GOT3 (cell line): ENCODE measurements at places on chromosomes 7 and 10.

- DNase-seq: no peak
These were observed 189.9 kb upstream of the ADO start for GRCh38 chr10:62614389-62615157.

- DNase-seq: no peak
These were observed 609.9 kb downstream of the DNAJB9 start for GRCh38 chr7:109179601-109180000.

DNA sequence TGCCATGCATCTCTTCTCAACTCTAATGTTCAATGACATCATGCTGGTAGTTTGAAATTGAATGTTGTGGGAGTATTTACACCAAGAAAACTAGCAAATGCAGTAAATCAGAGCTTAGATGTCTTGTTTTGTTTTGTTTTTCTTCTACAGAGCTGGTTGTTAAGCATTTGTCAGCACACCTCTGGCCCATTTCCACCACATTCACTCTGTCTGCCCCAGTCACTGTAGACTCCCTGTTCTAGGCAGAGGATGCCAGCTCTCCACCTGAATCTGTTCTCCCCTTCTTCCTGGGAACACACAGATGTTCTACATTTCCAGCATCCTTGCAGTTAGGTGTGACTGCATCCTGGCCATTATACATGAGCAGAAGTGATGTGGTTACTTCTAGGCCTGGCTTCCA, 4.1 kb upstream of the ARHGAP22 start:
- no peak for DNase-seq

DNA sequence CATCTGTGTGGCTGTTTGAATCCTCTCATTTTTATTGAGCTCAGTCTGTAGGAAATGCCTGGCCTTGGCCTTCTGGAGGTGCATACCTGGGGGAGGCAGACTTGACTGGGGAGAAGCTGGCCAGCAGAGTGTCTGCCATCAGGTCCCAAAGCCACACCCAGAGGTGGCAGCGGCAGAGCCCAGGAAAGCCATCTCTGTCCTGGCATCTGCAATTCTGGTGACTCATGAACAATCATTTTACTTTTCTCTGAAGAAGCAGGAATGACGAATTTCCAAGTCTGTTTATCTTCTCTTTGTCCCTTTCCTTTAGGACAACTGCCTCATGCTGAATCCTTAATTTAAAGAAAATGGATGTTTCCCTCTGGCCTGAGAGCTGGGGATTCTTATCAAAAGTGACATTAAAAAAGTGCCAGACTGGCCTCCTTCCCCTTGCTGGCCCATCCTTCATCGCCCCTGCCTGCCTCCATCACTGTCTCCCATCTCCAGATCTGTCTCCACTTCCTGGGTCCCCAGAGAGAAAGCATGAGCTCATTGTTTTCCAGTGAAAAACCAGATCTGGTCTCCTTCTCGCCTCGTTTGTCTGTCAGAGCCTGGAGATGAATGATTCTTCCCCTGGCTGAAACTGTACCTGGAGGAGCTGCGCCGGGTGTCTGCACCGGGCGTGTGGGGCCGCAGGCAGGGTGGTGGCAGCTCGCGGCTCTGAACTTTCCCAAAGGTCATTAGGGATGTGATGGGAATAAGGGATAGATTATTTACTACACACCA, 124.5 kb downstream of the TMEM178B start:
- no peak for DNase-seq

DNA sequence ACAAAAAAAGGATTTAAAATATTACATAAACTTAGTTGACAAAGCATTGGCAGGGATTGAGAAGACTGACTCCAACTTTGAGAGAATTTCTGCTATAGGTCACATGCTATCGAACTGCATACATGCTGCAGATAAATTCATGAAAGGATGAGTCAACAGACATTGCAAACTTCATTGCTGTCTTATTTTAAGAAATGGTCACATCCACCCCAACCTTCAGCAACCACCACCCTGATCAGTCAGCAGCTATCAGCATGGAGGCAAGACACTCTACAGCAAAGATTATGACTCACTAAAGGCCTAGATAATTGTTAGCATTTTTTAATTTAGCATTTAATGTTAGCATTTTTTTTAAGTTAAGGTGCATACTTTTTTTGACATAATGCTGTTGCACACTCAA, 73.6 kb downstream of the AGK start:
- no peak for DNase-seq

- DNase-seq: no peak
These were observed 165.2 kb downstream of the PTEN start for GRCh38 chr10:88028654-88029053.

DNA sequence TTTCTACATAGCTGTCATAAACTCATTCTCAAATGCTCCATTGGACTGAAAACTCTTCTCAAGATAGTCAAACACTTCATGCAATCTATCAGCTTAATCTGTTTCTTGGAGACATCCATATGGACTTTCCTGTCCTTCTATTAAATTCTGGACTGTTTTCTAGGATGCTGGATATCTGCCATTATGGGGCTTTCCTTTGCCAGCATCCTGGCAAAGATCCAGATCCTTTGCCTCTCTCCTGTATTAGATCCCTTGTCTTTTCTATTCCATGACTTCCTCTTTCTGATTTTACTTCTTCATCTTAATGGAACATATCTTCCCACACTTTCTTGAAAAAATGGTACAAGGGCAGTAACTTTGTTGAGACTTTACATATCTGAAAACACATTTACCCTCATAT, 35.9 kb upstream of the SKAP2 start:
- DNase-seq: no peak

DNA sequence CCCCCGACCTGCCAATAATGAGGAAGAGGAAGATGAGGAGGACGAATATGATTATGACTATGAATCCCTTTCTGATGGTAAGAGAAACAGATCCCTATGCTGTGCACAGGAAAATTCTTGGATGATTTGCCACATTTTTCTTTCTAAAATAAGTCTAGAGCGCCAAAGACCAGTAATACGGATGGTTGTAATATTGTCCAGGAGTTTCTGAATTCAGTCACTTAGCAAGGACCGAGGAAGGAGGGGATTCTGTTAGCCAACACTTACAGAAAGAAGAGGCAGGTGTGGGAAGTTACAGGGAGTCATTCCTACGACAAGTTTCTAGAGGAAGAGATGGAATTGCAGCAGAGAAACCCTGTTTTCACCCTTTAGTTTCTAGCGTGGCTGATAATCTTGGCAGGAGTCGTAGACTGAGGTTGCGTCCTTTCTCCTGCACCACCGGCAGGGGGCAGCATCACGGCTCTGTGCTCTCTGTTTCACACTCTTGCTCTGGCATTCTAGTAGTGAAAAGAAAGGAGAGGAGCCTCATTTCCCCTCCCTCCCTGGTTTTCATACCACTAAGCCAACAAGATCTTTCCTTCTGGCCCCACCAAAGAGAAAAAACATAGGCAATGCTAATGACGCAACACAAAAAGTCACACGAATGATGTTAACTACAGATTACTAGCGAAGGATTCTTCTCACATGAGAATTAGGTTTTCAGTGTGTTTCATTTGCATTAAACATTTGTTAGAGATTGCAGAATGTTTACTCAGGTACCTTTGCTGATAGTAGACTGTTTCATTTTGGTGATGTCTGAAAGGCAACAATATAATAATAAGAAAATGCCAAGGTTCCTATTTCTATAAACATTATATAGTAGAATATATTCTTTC, 82.7 kb downstream of the NOC3L start:
- no peak for DNase-seq

- DNase-seq: no peak
These were observed 1.4 kb downstream of the FXYD4 start for GRCh38 chr10:43372765-43373361.

DNA sequence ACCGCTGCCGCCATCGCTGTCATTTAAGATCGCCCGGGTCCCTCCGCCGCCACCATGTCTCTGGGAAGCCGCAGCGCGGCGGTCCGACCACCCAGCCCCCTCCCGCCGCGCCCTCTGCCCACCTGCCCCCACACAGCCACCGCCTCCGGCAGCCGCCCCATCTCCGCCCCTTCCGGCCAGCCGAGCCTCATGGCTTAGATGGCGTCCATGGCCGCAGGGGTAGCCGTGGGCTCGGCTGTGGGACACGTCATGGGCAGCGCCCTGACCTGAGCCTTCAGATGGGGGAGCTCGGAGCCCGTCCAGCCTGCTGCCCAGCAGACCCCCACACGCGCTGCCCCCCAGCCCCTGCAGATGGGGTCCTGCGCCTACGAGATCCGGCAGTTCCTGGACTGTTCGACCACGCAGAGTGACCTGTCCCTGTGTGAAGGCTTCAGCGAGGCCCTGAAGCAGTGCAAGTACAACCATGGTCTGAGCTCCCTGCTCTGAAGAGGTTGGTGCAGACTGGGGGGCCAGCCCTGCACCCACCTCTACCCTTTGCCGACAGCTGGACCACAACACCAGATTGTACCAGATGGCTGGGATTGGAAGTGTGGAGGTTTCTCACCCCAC, 38.0 kb upstream of the TARP start:
- no peak for DNase-seq

DNA sequence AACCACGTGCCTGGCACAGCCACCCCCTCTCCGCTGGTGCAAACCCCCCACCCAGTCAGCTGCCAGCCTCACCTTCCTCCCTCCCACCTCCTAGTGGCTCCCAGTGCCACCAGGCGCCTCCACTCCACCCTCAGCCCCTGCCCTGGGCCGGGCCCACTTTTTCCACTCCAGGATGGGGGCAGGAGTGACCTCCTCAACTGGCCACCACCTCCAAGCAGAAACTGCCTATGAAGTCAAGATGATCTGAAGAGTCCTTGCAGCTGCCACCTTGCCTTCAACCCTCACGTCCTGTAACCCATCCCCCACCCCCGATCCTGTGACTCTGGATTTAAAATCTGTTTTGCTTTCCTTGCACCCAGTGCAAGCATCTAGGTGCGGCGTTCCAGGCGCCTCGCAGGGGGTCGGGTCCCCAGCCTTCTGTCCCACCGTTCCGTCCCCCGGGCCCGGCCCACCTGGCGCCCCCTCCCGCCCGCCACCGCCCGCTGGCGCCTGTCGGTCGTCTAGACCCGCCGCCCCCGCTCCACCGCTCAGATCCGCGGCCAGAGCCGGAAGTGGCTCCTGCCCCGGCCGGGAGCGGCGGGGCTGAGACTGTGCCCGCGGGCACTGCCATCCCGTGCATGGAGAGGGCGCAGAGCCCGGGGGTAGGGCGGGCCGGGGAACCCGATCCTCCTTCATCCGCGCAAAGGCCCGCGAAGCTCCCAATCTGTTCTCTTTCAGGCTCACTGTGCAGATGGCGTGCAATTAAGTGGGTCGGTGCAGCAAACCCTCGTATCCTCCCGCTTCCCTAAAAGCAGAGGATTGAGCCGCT, 51.2 kb upstream of the GTF2I start:
- no peak for DNase-seq

DNA sequence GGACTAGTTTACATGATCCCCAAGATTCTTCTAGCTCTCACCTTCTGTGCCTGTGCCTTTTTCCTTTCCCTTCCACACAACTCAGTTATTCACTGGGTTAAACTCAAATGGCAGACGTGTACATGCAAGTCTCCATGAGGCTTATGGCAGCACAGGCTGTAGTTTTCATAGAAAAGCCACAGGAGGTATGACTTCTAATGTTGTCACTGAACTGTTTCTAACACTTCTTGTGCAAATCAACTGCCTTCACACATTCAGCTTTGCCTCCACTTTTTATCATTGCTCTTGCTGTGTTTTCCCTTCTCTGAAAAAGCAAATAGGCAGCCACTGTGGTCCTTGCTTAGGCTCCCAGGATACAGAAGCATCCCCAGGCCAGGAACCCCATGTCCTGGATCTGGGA, 5.3 kb upstream of the GIMAP5 start:
- DNase-seq: no peak

DNA sequence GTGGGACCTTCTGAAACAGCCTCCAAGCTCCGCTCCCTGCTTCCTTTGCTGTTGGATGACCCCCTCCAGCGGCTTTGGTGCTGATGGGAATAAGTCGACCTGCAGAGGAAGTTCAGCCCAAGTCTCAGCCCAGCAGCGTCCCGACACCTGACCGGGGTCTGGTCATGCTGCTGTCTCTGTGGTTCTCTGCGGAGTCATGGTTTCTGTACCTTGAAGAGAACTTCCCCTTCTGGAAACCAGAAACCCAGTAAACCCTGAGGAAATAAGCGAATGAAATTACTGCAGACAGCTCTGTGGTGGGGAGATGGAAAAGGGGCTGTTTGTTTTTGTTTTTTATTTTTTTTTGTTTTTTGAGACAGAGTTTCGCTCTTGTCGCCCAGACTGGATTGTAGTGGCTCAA, 18.3 kb upstream of the ZNF12 start:
- DNase-seq: no peak

DNA sequence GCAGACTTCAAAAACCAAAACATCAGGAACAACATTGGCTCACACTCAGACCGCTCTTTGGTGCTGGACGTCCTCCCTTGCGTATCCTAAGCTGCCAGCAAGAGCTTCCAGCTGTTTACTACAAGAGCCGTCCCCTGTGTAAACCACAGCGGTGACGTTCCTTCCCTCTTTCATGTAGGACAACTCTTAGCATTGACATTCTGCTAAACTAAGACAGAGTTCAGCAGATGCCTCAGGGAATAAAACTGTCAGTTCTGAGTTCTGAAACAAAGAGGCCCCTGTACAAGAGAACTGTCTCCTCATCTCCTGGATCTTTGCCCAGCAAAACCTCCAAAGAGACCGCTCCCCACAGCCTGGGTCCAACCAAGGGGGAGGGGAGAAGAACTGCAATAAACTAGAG, 57.8 kb upstream of the OPALIN start:
- no peak for DNase-seq

- DNase-seq: no peak
These were observed 17.8 kb downstream of the LRRTM3 start for GRCh38 chr10:66943590-66943989.

- no peak for DNase-seq
These were observed 37.7 kb upstream of the KLF6 start for GRCh38 chr10:3822541-3823330.

GRCh38 chr7:30864101-30864500, 47.6 kb upstream of the AQP1 start:
- no peak for DNase-seq

DNA sequence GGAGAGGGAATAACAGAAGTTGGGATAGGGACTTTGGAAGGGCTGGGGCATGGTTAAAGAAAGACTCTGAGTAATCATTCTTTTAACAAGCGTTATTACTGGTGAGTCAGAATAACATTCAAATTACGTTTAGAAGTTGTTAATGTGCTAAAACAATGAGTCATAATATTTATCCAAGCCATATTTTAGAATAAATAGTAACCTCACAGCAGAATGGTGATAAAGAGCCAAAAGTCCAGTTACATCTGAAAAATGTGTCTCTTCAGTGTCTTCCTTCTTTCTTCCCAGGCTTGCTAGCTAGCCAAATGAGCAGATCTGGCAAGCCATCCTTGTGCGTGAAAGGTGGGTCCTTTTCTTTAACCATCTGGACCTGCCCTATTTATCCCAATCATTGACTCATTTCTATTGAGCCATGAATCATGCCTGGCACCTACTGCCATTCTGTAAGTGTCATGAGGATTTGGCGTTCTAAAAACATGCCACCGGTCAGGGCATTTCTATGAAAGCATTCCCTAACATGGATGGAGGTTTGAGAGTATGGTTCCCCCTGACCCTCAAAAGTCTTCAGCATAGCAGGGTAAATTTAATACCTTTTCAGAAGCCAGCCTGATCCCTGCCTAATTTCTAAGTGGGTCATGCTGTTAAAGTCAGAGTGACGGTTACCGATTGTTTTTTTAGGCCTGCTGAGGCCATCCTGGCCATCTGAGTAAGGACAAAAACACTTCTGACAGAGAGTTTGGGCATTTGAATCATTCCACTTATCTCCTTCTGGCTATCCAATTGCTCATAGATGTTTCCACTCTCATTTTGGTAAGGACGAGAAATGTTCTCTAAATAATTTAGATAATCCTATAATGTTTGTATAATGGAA, 26.9 kb downstream of the MYPN start:
- peak; percentile 25 for DNase-seq

GRCh38 chr7:153590136-153590535, 462.1 kb upstream of the DPP6 start:
- DNase-seq: no peak
